IPS-NIHi11 (cell line): ENCODE measurements at places on chromosomes 6 and 20.

DNA sequence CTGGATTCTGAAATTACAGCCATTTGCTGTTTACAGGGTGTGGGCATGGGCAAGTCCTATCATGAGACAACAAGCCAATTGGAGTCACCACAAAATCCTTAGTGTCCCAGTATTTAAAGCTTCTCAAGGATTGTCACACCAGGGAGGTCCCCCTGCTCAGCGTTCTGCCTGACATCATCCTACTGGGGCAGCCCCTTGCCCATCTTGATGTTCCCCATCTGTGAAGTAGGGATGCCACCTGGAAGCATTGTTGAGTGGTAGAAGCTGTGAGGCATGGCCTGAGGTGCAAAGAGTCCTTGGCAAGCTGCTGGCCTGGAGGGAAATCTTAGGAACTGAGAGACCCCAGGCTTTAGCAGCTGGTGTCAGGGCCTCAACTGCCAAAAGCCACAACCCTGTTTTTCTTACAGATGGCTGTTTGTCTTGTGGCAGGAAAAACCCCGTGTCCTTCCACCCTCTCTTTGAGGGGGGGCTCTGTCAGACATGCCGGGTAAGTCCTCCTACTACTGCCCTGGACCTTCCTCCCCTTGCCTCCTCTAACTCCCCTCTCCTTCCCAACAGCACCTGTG, 23.3 kb upstream of the MAPRE1 start:
- no peak for DNase-seq

DNA sequence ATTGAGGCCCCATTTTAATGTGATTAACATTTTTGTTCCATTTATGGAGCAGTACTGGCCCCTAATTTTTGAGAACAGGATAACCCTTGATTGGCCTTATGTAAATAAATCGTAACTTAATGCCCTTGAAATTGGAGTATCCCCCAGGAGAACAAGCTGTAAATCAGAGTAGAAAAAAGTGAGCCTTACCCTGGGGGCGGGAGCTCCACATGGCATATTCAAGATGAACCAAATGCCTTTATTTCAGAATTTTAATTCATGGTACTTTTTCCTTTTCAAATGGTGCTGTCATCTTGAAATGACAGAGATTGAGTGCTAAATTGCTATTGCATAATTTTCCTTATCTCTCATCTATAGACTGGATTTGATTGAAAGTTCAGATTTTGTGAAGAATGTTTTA, 809.5 kb upstream of the FLRT3 start:
- peak; percentile 7 for DNase-seq

DNA sequence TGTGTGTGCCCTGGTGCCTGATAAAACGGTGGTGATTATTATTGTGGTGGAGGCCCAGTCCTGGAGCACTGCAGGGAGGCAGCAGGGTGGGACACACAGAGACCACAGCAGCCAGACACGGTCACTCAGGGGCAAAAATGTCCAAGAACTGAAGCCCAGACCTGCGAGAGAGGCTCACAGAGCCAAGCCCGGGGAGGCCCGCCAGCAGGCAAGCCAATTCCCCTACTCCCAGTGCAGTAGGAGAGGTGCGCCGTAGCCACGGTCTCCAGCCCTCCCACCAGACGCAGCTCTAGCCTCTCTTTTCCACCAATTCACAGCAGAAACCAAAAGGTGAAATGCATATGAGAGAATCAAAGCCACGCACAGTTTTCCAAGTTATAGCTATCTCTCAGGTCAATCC, 179.4 kb upstream of the TAB2 start:
- DNase-seq = no peak

- DNase-seq = peak; percentile 94
These were observed 16.1 kb downstream of the BPIFB1 start for GRCh38 chr20:33299111-33299603.

DNA sequence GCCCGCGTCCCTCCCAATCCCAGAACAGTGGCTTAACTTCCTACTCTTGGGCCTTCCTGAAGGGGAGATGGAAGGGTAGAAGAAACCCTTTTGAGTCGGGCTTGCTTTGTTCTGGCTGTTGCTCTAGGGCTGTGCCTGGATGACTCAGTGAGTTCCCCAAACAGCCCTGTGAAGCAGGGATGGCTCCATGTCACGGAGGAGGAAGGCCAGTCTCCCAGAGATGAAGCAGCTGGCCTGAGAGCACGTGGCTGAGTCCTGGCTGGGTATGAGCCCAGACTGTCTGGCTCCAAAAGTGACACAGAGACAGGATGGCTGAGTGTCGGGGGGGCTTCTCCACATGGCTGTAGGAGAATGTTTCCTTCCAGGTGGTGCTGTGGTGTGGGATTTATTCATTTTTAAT, 4.6 kb downstream of the SYTL3 start:
- no peak for DNase-seq

DNA sequence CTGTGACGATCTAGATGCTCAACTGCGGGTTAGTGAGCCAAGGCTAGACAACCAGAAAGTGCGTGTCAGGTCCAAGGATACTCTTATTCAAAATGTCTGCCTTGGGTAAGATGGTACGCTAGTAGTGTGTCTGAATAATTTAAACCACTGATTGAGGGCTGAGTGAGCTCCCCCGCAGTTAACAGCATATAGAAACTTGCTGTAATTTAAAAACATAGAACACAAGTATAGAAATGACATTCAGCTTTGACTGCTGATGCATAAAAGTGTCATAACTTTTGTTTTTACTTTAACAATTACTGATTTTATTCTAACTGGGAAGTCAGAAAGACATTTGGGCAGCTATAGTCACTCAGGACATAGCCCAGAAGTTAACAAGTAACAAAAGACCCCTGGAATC, 45.6 kb upstream of the SLC22A1 start:
- no peak for DNase-seq

- DNase-seq = no peak
These were observed 92.1 kb upstream of the NEDD9 start for GRCh38 chr6:11324453-11325015.

- no peak for DNase-seq
These were observed 171.6 kb upstream of the SMLR1 start for GRCh38 chr6:130655586-130655985.

GRCh38 chr6:138229663-138230179, 11.4 kb upstream of the PBOV1 start:
- DNase-seq = no peak

DNA sequence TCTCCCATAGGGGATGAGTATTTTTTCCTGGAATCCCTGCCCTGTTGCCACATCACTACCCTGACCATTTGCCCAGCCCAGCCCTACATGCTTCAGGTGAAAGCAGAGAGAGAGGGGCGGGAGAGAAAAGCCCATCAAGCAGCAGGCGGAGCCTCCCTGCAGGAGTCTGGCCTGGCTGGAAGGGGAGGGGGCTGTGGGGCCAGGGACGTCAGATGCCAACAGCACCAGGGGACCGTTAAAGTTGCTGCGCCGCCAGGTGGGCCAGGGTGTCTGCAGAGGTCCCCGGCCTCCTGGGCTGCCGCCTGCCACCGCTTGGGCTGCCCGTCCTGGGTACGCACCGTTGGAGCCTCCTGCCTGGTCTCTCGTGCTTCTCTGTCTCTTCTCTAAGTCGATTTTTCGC, 757 bp upstream of the R3HDML start:
- peak; percentile 78 for DNase-seq

GRCh38 chr6:36171573-36171972, 25.0 kb upstream of the BRPF3 start:
- DNase-seq = no peak

GRCh38 chr6:108531332-108531731, 29.4 kb upstream of the FOXO3 start:
- peak; percentile 30 for DNase-seq

- peak; percentile 48 for DNase-seq
These were observed 2.2 kb downstream of the QKI start for GRCh38 chr6:163416557-163417253.

GRCh38 chr6:49839957-49840356, 26.4 kb downstream of the CRISP1 start:
- no peak for DNase-seq

DNA sequence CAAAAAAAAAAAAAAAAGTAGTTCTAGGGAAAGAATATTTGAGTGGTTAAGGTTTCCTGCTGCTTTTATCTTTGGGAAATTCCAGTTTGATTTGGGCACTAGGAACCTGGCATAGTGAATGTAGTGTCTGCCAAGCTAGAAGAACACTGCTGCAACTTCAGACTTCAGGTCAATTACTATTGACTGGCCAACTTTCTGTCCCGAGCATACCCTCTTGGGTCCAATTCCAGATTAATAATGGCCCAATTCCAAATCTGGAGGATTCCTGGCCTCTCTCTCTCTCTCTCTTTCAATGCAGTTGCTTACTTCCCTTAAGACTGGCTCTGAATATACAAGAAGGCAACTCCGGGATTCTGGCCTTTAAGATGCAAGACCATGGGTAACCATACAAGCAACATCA, 74.9 kb downstream of the ANKEF1 start:
- no peak for DNase-seq

- DNase-seq = no peak
These were observed 21.7 kb downstream of the EDN3 start for GRCh38 chr20:59322081-59322480.

DNA sequence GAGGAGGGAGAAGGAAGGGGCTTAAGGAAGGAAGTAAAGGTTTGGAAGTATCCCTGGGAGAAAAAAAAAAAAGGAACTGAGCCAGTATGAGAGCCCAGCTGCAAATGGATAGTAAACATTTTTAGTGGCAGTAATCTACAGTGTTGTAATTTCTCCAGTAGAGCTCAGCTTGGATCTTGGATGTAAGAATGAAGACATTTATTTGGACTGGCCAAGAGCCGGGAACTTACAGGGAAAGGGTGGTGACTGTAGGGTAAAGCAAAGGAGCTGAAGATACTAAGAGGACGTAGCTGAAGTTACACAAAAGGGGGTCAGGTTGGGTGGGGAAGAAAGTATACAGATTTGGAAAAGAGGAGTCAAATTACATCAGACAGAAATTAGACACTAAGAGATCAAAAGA, 13.5 kb downstream of the EEF1E1 start:
- DNase-seq = no peak

GRCh38 chr6:147549531-147549930, 41.0 kb downstream of the SAMD5 start:
- DNase-seq = no peak

GRCh38 chr6:119683031-119683430, 333.5 kb upstream of the MAN1A1 start:
- peak; percentile 31 for DNase-seq

DNA sequence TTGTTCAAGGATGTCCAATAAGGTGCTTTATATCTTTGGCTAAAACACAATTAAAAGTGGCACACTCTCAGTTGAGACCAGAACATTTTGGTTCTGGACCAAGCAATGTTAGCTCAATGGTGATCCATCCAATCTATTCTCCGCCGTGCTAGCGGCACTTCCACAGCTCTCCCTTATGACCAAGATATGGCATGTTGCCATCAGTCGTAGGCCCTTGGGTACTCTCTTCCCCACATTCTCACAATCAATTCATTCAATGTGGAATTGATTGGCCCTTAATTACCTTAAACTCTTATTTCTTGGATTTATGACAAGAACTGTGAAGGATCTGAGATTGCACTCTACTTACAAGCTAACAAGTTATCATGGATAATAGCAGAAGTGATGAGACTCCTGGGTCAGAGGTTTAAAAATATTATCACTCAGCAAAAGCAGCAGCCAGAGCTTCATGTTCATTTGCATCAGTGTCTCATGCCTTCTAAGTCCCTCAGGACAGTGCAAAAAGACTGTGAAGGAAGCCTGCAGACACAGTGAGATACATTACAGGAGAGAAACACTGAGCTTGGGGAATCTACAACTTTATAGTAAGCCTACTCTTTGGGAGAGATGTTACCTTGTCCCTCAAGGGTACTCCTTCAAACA, 80.0 kb upstream of the ARG1 start:
- DNase-seq = no peak

DNA sequence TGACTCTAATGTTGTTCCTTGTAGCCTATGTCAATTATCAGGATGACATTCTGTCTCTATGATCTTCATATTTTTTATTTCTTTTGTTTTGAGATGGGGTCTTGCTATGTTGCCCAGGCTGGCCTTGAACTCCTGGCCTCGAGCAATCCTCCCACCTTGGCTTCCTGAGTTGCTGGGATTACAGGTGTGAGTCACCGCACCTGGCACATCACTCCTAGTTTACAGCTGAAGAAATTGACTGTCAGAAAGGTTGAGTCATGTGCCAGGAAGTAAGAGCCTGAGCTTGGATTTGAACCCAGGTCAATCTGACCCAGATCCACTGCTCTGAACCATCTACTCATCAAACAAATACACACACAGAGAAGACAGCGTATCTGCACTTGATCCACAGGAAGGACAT, 14.4 kb downstream of the PPP1R3G start:
- no peak for DNase-seq
